ENCODE measurements at places on chromosomes 6 and 20.

DNA sequence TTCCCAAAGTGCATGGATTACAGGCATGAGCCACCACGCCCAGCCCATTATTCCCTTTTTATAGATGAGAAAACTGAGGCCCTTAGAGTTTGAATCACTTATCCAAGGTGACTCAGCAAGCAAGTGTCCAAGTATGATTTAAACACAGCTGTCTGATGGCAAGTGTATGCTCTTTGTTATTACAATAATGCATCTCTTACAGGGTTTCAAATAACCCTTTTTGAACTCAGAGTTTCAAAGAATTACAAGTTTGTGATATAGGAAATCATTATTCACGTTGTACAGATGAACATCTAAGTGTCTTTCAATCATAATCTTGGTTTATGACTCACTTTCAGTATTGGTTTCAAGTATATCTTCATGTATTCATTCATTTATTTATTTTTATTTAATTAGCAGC, 63.0 kb downstream of the CD83 start:
- DNase-seq, result no peak

GRCh38 chr6:13302751-13303667, 25.3 kb downstream of the TBC1D7 start:
- no peak for DNase-seq

GRCh38 chr20:58168843-58169242, 59.6 kb downstream of the ANKRD60 start:
- DNase-seq, result no peak

GRCh38 chr6:19754686-19755085, 82.5 kb upstream of the ID4 start:
- no peak for DNase-seq

GRCh38 chr6:169500688-169501087, 201.1 kb downstream of the WDR27 start:
- DNase-seq, result no peak

- no peak for DNase-seq
Observed at GRCh38 chr20:17565169-17565845, 4.6 kb upstream of the DSTN start.

GRCh38 chr6:79607000-79607399, 24.1 kb upstream of the SH3BGRL2 start:
- DNase-seq, result no peak

GRCh38 chr20:32978009-32978335, 26.3 kb downstream of the SUN5 start:
- no peak for DNase-seq

DNA sequence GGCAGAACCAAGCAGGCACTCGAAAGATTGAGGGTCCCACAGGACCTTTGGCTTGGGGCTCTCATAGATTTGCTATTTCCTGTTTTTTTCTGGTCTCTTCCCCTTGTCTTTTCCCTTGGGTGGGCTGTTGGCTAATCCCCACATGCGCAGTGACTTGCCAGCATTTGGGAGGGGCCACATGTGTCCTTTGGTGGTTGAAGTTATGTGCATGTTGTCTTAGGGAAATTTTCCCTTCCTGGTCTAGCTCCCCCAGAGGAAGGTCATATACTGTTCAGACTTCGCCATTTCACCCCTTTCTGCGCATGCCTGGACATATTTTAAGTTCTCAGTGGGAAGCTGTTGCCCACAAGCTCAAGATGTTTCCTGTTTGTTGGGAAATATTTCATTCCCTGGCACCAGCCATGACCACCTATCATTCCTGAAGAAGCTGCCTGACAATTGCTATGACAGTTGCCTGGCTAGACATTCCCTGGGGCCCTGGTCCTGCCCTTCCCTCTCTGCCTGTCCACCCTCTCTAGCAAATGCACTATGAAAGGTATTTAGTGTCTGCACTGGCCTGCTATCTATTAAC, 156.2 kb upstream of the THBS2 start:
- no peak for DNase-seq

All from neural crest cell (in vitro differentiated cells).